ENCODE measurements at places on chromosomes 5 and 9. TPM values are rescaled to one million over a fixed set of nuclear protein-coding genes. Genes with fewer than 3 reads are reported as not detected.
A peak's percentile ranks its signal among the peaks of the same experiment; 100 is the strongest.

- no peaks in the 10 kb centered on the region for H3K4me1 ChIP-seq
- no peak for DNase-seq
- no peak overlapping the region for H3K27ac ChIP-seq
- no peaks in the 10 kb centered on the region for H3K36me3 ChIP-seq
- H3K27me3 ChIP-seq, result peaks cover 4% of the 10 kb centered on the region
These were observed 20.5 kb upstream of the SLC6A19 start for GRCh38 chr5:1180841-1181271.

HDAC3 gene
- 84.9 TPM for total RNA-seq

- H3K27ac ChIP-seq, result peak overlapping the region; percentile 78
- peaks cover 37% of the 10 kb centered on the region for H3K4me1 ChIP-seq
- peaks cover 1% of the 10 kb centered on the region for H3K27me3 ChIP-seq
These were observed 105.7 kb downstream of the UGCG start for GRCh38 chr9:112002131-112002846.

ZNF79 gene
- 12.6 TPM for total RNA-seq

SNCB gene
- 0.80 TPM for total RNA-seq

ZNF354C gene
- total RNA-seq, result 6.0 TPM

DNA sequence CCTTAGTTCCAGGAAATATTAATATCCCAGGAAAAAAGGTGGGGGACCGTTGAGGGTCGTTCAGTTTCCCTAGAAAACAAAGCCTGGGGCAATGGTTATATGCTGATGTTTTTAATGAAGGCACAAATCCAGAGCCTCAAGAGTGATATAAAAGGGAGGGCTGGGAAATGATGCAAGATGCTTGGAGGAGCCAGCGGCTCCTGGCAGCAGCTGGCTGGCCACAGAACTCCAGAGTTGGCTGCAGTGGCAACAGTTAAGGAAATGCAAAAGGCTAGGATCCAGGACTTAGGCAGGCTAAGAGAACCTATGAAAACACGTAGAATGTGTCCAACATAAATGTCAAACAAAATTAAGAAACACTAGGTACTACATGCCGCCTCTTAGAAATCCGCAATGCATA lies 31.0 kb upstream of the B4GALT1 start:
- H3K27me3 ChIP-seq, result no peaks in the 10 kb centered on the region
- H3K4me1 ChIP-seq, result peaks cover 2% of the 10 kb centered on the region
- no peak for DNase-seq
- no peaks in the 10 kb centered on the region for H3K36me3 ChIP-seq
